Jurkat, Clone E6-1 (cell line): ENCODE measurements at places on chromosomes 2 and 18.

DNA sequence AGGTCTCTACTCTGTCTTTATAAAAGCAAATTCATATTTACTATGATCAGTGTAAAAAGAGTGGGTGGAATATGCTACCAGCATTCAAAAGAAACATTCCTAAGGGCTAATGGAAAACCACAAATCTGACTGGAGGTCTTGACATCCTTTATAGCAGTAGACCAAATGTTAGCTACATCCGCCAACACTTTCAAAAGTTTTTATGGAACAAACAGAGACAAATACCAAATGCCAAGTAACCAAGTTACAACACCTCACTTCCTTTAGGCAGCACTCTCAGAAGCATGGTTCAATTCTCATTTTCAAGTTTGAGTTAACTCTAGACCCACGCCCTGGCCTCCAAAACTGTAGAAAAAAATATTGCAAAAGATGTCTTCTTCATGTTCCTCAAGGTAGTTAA, 78.3 kb upstream of the SETBP1 start:
- DNase-seq: no peak

DNA sequence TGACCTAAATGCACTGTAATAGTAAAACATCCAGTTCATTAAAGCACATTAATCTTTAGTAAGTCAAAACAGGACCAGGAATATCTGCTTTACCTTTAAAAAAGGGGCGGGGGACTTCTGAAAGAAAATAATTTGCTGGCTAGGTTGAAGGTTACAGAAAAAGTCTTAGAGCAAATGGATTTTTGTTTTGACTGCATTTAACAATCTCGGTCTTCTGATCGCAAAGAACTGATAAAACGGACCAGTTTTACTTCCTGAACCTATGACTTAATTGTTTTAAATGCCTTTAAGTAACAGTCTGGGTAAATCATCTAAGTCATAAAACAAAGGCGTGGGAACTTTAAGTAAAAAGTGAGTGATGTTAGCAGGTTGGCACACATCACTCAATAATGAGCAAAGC, 783 bp downstream of the BUB1 start:
- no peak for DNase-seq

- no peak for DNase-seq
Measured at GRCh38 chr2:172173174-172173706, 70.5 kb upstream of the DLX2 start.

- DNase-seq: no peak
Measured at GRCh38 chr18:58443671-58444070, 185.2 kb downstream of the ALPK2 start.

GRCh38 chr2:23824777-23825212, 102.1 kb downstream of the ATAD2B start:
- DNase-seq: peak; percentile 47

GRCh38 chr2:217249121-217250012, 389.5 kb upstream of the TNP1 start:
- no peak for DNase-seq

- no peak for DNase-seq
Measured at GRCh38 chr2:214320211-214320610, 90.6 kb upstream of the VWC2L start.

DNA sequence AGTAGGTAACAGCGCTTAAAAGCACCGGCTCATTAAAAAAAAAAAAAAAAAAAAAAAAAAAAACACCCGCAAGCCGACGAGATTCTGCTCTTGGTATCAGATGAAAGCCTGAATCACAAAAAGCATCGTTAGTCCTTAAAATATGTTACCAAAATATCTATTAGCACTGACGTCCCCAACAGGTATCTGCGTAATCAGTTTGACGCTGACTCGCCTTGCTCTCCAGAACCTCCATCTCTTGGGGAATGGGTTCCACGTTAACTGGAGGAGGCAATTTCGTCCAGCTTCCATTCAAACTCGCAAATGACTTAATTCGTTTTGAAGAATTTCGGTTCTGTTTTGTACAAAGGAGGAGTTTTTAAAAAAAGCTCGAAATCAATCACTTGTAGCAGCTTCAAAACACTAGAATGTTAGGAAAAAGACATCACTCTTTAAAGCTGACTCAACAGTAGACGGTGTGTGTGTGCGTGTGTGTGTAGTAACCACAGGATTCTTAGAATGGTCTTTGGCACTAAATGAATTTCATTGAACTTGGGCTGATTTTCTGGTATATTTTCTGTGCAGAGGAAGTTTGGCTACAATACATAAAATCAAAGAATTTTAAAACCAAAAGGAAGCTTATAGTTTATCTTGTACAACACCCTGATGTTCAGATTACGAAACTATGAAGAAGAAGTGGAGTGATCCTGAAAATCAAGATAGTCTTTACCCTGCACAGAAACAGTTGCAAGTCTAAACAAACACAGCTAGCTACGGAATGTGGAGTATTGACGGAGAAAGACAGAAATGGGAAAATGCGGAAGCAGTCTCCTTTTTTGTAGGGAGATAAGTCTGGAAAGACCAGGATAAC, 1.1 kb upstream of the PGAP1 start:
- DNase-seq: no peak

- DNase-seq: peak; percentile 79
Measured at GRCh38 chr2:226673314-226673723, 126.3 kb downstream of the IRS1 start.

- no peak for DNase-seq
Measured at GRCh38 chr2:226380679-226381078, 418.9 kb downstream of the IRS1 start.

GRCh38 chr2:208069186-208069585, 43.9 kb upstream of the PLEKHM3 start:
- no peak for DNase-seq

DNA sequence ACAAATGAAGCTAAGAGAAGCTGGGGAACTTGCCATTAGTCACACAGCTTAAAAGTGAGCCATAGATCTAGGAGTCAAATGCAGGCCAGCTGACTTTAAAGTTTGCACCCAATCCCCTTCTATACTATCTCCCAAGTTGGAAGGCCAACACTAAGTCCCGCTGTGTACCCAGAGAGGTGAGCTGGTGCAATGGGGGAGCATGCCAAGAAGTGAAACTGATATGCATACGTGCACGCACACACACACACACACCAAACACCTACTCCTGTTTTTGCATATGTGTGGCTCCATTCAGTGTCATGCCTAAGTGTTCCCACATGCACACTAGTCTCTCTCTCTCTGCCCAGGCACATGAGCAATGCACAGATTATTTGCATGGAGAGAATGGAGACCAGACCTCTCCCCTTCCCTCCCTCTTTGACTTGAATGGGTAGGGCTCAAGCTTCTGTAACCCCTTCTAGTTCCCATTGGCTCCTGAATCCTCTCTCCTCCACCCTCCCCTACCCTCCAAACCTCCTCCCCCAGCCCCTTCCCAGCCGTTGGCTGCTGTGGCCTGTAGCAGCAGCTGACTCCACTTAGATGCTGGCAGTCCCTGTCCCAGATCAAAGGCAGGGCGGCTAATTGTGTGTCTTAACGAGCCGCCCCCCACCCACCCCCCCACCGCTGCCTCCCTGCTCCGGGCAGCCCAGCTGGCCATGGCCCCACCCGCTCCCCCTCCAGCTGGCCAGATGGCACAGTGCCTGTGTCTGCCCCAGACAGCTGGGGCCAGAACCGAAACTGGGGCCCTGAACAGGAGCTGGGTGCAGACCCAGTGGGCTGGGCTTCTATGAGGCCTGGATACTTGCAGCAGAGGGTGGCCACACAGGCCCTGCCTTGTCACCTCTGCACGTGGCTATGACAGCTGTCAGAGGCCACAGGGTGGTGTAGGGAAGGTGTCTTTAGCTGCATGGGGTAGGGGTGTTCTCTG, 5.6 kb downstream of the WNT10A start:
- no peak for DNase-seq

- no peak for DNase-seq
Measured at GRCh38 chr2:108320326-108320922, 31.7 kb downstream of the SULT1C2 start.

GRCh38 chr2:191345788-191346187, 100.6 kb downstream of the MYO1B start:
- no peak for DNase-seq

DNA sequence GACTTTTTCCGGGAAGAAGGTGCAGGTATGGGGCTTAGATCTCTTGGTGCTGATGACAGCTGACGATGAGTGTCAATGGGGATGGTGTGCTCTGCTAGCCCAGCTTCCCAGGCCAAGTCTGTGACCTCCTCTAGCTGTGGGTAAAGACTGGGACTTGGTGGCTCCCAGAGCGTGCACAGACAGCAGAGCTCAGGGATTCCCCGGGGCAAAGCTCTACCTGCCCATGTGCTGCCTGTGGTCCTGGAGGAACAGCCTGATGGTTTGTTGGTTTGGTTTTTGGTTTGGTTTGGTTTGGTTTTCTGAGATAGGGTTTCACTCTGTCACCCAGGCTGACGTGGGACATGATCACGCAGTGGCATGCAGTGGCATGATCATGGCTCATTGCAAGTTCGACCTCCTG, 19.2 kb downstream of the ATP6V1B1 start:
- no peak for DNase-seq

DNA sequence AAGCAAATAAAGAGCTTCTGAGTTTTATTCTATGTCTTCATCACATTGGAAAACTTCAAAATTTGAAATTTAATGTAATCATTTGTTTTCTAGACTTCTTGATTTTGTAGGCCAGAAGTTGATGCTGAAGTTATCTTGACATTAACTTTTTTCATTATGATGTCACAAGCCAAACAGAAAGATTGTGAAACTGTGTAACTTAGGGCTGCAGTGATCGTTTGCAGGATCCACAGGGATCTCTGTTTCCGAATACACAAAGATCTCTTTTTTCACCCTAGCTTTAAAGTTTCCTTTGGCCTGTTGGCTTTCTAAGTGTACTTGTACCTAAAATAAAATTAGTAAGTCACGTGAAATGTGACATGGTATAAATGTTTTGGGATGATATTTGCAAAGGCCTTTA, 594.9 kb upstream of the CDH2 start:
- DNase-seq: no peak

- no peak for DNase-seq
Measured at GRCh38 chr18:66558773-66559172, 45.1 kb downstream of the CDH19 start.

- DNase-seq: peak; percentile 87
Measured at GRCh38 chr2:65407240-65407639, 25.2 kb downstream of the SPRED2 start.

- no peak for DNase-seq
Measured at GRCh38 chr2:144078802-144079724, 440.9 kb downstream of the ZEB2 start.

GRCh38 chr18:7924616-7925015, 357.5 kb downstream of the PTPRM start:
- no peak for DNase-seq

DNA sequence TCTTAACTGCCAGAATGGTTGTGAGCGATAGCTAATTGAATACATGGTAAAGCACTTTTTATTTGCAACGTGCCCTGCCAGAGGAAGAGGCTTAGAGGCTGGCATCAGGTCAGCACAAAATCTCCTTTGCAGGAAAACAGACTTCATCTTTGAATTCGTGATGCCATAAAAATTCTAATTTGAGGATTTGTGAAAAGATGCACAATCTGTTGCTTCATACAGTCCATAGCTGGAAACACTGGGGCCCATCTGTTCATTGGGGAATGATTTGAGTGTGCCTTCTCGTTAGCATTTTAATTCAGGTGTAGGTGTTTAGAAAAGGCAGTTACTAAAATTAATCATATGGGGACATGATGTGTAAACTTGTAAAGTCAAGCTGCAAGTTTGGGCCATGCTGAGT, 876.0 kb downstream of the SLC4A3 start:
- no peak for DNase-seq

DNA sequence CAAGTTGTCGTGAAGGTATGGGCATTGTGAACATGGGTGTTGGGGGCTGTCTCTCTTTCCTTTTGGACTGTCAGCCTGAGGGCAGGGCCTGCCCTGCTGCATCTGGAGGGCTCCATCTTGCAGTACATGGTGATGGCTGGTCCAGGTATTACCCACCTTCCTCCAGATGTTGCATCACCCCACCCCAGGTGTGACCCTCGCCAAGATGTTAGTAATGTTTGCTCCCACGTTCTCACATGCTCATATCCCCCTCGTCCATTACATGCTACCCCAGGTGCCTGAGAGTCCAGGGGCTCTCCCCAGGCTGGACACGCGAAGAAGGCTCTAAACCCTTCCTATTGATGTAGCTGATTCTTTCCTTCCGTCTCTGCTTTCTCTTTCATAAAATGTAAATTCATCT, 13.9 kb downstream of the ZAP70 start:
- DNase-seq: no peak

GRCh38 chr2:160469164-160469563, 24.4 kb downstream of the RBMS1 start:
- DNase-seq: no peak

- no peak for DNase-seq
Measured at GRCh38 chr2:109677835-109678580, 63.8 kb downstream of the SOWAHC start.

DNA sequence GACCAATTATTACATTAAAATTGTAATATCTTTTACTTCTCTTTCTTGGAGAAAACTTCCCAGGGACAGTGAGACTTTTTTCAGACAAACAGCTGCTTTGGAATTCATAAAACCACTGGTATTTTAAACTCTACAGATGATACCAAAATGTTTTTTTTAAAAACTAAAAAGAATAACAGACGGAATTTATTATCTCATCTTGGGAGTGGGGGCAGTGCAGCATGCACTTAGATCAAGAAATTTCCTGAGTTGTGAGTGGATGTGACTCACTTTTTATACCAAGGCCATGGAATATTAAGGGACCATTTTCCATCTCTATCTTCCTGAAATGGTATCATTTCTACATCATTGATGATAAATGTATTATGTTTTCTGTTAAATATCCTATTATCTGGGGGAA, 422.8 kb upstream of the HNRNPA3 start:
- DNase-seq: no peak

- DNase-seq: no peak
Measured at GRCh38 chr2:236334122-236334876, 70.1 kb upstream of the ASB18 start.

GRCh38 chr2:70759446-70759845, 8.6 kb downstream of the ADD2 start:
- no peak for DNase-seq

DNA sequence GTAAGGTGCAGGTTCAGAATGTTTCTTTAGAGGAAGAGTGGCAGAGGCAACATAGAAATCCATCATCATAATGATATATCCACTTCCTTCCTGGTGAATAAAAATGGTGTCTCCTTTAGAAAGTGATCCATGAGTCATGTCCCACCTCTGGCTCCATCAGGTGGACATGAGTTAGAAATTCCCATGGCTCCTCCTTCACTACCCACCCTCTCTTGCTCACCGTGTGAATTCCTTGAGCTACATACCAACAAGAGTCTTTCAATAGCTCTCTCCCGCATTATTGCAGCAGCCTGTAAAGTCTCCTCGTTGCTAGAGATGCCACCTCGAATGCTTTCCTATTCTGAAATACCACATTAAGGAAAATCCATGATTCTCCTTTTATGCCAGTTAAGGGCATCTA, 317.6 kb downstream of the LNPK start:
- DNase-seq: no peak
